ENCODE measurements at places on chromosomes 3 and 15.
A peak's percentile ranks its signal among the peaks of the same experiment; 100 is the strongest.

DNA sequence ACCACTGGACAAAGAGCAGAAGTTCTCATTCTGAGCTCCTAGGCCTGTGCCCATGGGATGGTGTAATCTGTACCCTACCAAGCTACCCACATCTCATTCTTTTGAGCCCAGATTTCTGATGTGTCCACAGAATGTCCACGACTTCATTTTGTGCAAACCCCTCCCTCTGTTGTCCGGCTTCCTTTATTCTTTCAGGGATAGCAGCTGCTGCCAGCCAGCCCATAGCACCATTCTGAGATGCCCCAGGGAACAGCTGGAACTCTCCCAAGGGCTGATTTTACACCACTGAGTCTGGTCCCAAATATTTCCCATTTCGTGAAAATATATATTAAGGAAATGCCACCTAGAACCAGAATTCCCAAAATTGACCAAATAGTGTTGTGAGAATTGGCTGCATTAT, 236.6 kb downstream of the SATB1 start:
- DNase-seq: no peak

DNA sequence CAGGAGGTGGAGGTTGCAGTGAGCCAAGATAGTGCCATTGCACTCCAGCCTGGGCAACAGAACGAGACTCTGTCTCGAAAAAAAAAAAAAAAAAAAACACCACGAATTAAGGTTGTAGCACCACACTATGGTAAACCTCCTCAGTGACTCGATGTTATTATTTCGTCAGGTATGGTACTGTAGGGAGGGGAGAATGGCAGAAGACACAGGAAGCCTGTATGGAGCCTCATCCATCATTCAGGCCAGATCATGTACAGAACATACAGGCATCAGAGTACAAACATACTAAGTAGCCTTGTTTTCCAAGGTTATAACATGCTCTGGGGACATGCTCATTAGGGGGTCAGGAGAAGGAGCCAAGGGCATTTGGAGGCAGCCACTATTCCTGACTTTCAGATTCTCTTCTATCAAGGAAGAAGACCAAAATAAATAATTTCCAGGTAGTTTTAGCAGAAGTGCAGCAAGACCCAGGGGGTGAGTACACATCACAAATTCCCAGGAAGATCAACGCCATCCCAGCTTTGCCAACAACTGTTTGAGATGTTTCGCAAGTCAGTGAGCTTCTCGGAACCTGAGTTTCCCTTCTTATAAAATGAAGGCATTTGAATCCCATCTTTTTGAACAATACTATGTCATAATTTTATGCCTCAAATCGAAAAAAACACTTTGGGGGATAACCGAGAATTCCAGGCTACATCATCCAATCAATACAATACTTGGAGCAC, 79.8 kb downstream of the FOXP1 start:
- no peak for DNase-seq

GRCh38 chr3:27049792-27050191, 319.4 kb downstream of the NEK10 start:
- no peak for DNase-seq

GRCh38 chr3:187799942-187800641, 54.8 kb upstream of the BCL6 start:
- peak; percentile 34 for DNase-seq

- DNase-seq: no peak
Measured at GRCh38 chr3:130857336-130858026, 36.4 kb upstream of the ATP2C1 start.

DNA sequence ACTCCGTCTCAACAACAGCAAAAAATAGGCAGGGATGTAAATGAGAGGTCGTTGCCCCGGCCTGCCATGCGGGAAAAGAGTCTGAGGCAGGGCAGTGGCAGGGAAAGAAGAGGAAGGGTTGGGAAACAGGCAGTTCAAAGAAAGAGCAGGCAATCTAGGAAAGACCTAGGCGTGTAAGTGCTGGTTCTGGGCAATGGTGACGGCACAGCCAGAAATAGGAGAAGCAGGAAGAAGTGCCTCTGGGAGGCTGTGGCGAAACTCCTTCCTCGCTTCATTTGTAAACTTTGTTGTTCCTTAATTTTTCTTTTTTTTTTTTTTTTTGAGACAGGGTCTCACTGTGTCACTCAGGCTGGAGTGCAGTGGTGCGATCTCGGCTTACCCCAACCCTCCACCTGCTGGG, 4.3 kb downstream of the SLC51A start:
- no peak for DNase-seq

- no peak for DNase-seq
Measured at GRCh38 chr15:68560501-68561113, 18.2 kb upstream of the CORO2B start.
